SK-N-MC (cell line): ENCODE measurements at places on chromosomes 16 and 17.

- DNase-seq = no peak
These were observed 31.8 kb downstream of the NDEL1 start for GRCh38 chr17:8467527-8467926.

DNA sequence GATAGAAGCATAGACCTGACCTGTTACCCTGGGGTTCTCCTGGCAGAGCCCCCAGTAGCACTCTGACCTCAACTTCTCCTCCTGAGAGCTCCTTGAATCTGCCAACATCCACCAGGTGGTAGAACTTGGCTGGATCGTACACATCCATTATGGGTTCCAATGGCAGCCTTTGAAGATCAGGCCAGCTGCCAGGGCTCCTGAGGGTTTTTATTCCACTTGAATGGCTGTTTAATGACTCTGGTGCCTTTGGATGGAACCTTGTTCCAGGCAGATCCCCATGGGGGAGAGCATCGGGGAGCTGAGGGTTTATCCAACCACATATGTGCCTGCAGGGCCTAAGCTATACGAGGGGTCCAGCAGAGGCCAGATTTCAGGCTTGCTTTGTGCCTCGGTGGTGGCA lies 47.1 kb upstream of the CLEC19A start:
- DNase-seq = no peak

DNA sequence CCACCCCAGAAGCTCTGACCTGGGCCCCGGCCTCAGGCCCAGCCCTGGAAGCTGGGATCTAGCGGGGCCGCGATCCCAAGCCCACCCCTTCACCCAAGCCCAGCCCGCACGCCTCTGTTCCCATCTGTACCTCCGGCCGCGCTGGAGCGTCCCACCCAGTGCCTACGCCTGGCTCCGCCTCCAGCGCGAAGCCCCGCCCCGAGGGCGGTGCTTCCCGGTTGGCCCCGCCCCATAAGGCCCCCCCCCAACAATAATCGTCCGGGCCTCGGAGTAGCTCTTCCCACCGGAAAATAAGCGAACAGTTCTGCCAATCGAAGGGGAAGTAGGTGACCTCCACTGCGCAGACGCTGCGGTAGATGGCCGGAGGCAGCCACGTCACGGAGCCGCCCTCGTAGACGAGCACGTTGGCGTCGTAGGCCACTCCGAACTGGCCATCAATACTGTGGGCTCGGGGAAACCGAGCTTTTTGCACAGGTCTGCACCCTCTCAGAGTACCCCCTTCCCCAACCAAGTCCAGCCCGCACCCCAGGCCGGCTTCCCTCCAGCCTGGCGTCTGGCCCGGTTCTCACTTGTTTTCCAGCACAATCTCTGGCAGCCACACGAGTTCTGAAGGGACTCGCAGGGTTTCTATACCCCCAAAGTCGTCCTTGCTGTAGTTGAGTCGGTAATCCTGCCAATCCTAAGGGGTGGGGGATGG lies 1.1 kb downstream of the CHRNE start:
- no peak for DNase-seq

- no peak for DNase-seq
These were observed 15.6 kb downstream of the CAMKK1 start for GRCh38 chr17:3877220-3877619.

GRCh38 chr17:72113751-72114150 lies 7.1 kb upstream of the SOX9 start:
- DNase-seq = no peak

DNA sequence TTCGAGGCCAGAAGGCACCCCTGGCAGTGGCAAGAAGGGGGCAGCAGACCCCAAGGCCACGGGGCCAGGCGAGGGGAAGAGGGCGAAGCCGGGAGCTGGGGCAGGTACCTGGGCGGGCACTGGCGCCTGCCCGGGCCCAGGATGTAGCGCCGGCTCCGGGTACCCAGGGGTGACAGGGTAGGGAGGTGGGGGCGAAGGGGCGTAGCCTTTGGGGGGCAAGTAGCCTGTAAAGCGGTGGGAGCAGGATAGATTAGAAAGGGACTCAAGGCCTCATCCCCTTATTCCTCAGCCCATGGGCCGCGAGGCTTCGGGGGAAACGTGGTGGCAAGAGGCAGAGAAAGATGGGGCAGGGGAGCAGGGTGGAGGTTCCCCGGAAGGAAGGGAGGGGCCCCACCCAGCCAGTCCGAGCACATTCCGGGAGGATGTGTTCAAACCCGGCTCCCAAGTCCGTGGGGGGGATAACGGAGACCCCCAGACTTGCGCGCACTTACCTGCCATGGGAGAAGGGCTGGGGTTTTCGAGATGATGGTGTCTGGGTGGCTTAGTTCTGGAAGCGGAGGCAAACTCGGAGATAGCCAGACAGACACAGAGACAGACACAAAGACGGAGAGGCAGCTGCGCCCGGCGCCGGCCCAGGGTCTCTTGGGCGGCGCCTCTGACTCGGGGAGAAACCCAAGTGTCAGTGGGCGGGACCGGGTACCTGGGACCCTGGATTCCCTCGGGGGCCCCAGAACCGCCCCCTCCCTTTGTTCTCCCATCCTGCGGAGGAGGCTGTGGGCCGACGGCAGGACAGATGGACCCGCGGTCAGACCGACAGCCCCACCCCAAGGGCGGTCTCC lies 493 bp downstream of the PLSCR3 start:
- DNase-seq = no peak

GRCh38 chr16:72679856-72680255 lies 368.1 kb downstream of the ZFHX3 start:
- no peak for DNase-seq

DNA sequence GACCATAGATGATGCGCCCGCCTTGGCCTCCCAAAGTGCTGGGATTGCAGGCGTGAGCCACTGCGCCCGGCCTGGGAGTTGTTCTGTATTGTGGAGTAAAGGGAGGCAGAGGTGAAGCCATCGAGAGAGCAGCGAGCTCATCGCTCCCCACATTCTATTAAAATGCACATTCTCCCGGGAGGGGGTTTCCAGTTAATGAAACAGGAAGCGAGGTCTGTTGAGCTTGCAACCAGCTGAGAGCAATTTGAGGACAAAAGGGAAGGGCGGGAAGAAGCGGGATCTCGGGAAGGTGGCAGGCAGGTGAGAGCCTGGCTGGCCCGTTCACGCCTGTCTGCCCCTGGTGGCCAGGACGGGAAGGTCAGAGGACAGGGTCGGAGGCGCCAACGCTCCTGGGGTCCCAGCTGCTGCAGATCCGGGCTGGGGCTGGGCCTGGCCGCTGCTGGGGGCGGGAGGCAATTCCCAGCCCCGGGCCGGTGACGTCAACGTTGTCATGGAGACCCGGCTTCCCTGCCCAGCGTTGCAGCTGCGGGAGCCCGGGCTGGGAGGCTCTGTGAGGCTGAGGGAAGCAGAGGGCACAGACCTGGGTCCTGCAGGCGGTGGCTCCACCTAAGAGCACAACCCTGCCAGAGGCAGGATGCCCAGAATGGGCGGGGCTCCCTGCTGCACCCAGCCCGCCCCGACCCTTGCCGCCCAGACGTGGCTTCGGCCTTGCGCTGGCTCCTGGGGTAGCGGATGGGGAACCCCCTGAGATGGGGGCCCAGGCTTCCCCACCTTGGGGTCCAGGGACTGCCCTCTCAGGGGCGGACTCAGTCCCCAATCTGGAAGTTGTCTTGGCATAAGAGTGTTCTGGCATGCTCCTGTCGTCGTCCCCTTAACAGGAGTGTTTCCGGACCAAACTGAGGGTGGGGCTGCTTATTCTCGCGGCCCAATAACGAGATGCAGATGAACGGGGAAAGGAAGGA lies 48.7 kb upstream of the PLCG2 start:
- peak; percentile 64 for DNase-seq

GRCh38 chr17:5630434-5630833 lies 46.1 kb upstream of the NLRP1 start:
- DNase-seq = no peak

- DNase-seq = no peak
These were observed 11.2 kb upstream of the SLC47A2 start for GRCh38 chr17:19727501-19728078.

- DNase-seq = no peak
These were observed 9.8 kb downstream of the SLC12A3 start for GRCh38 chr16:56874800-56875199.

DNA sequence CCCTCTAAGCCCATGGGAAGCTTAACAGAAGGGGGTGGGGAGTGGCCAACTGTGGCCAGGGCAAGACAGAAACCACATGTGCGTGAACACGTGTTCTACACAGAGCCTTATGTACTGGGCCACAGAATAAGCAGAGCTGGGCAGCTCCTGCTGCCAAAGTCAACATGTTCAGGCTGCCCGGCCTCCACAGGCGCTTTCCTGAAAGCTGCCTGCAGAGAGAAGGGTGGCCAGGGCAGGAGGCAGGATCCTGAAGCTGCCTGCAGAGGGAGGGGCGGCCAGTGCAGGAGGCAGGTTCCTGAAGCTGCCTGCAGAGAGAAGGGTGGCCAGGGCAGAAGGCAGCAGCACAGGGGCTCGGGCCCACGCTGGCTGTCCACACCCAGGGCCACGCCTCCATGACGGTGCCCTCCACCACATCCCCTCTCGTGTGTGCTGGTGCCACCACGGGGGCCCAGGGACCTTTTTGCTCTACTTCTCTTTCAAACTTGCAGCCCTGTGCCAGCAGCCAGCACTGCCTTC lies 79.5 kb downstream of the ANKRD11 start:
- no peak for DNase-seq

DNA sequence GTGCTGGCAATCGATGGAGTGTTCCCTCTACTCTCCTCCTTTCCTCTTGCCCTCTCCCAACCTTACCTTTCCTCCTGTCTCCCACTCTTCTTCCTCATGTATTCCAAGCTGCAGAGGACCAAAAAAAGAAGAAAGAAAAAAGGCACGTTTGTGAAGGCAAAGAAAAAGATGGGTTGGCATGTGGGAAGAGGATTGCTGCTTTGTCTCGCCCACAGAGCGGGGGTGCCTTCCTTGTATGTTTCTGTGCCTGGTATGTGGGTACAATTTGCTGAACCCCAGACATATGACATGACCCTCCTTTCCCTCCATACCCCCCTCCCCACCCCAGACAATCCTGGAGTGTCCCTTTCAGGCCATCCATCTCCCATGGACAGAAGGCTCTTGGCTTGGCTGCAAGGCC lies 13.1 kb upstream of the CTCF start:
- no peak for DNase-seq

DNA sequence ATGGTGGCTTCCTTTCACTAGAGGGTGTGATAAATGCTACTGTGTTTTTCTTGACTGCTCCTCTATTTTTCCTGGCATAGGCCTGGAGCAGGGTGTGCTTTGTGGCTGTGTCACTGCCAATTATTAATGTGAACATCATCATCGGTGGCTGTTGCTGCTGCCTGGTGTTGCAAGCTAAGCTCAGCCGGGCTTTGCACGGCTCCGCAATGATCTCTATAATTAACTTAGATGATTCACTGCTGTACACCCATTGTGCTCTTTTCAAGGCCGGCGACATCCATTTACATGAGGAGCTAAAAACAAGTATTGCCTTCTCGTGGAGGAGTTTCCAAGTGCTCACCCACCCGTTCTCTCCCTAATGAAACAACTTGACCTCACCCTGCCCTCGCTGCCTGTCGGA lies 160.1 kb upstream of the IRX3 start:
- no peak for DNase-seq

DNA sequence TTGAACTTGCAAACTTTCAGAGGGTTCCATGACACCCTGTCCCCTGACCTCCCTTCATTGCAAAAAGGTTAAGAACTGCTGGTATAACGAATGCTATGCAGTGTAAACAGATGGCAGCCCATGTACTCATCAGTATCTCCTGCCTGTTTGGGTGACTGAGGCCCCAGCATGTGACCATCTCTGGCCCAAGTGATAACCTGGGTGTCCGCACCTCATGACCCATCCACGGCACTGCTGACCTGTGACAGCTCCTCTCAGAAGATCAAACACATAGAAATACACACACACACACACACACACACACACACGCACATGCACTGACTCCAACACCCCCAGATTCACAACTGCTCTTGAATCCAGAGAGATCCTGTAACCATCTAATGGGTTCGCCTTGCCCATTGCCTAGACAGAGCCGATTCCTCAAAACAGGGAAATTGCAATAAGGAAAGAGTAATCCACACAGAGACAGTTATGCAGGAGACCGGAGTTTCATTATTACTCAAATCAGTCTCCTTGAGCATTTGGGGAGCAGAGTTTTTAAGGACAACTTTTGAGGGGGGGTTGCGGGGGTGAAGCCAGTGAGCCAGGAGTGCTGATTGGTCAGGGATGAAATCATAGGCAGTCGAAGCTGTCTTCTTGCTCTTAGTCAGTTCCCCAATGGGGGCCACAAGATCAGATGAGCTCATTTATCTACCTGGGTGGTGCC lies 11.3 kb upstream of the PHOSPHO1 start:
- no peak for DNase-seq

GRCh38 chr17:7235693-7236665 lies 1.7 kb upstream of the DVL2 start:
- DNase-seq = no peak

GRCh38 chr16:1313721-1314369 lies 4.4 kb downstream of the UBE2I start:
- no peak for DNase-seq

- no peak for DNase-seq
These were observed 16.4 kb upstream of the SLC16A11 start for GRCh38 chr17:7060165-7060891.

- no peak for DNase-seq
These were observed 4.5 kb downstream of the TMEM100 start for GRCh38 chr17:55717898-55718735.

GRCh38 chr16:23055481-23055880 lies 93.8 kb downstream of the USP31 start:
- DNase-seq = no peak

DNA sequence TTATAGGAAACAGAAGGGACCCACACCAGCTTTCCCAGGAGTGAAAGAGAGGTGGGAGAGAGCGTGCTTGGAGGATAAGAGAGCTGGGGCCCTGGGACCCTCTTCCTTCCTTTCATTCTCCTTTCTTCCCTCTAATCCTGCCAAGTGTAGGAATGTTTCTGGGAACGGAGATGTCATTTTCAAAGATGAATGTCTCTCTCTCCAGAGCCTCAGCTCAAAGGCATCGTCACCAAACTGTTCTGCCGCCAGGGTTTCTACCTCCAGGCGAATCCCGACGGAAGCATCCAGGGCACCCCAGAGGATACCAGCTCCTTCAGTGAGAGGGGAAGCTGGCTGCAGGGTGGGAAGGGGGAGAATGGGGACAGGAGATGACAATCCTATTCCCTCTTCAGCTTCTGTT lies 2.0 kb downstream of the FGF11 start:
- no peak for DNase-seq

DNA sequence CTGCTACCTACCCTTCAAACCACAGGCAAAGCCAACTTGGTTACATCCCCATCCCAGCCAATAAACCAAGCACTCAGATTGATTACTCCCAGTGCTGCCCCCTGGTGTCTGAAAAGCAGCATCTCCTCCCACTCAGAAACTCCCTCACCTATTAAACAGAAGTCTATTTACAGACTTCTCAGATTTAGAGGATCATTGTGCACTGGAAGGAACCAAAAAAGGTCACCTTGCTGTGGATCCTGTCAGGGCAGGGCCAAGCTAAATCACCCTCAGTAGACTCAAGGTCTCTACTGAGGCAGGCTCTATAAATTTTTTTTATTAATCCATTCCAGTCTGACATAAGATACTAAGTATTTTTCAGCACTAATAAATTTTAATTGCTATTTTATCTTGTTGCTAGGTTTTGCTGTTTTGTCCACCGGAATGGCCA lies 17.6 kb downstream of the HIGD1B start:
- DNase-seq = peak; percentile 56
